ENCODE measurements at places on chromosomes 1 and 21.

GRCh38 chr1:157301477-157302198 is 163.4 kb upstream of the ETV3 start:
- DNase-seq, result no peak

GRCh38 chr1:210815641-210816550 is 318.1 kb downstream of the KCNH1 start:
- DNase-seq, result no peak

DNA sequence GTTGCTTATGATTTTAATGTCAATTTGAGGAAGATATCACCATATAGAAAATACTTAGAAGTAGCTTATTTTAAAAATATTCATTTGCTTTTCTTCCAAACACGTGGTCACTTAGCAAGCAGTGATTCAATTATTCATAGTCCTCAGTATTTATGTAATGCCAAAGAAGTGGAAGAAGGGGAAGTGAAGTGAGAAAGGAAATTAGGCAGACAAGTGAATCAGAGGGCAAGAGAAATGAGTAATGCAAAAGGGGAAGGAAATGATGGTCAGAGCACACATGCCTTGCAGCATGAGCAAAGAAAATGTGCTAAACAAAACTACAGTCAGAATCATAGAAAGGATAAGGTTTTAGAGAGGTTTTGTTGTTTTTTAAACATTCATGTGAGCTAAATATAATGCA is 31.8 kb downstream of the SDCCAG8 start:
- no peak for DNase-seq

GRCh38 chr1:243548516-243548915 is 292.7 kb downstream of the SDCCAG8 start:
- no peak for DNase-seq

DNA sequence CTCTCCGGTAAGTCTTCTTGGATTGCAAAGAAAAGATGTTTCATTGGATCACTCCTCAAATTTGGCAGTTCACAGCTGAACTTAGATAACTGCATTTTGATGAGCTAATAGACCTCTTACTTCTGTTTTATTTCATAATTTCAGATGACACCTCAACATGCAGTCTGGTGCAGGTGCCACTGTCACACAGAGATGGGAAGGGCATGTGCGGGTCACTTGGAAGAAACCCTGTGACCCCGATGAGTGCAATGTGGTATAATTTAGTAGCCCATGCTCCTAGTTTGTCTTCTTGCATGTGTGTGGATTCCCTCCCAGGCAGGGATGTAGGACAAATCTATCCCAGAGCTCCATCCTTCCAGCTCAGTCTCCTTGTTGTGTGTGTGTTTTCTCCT is 481 bp upstream of the SLAMF1 start:
- DNase-seq, result no peak

- no peak for DNase-seq
Observed at GRCh38 chr1:211933946-211934714, 101.2 kb downstream of the INTS7 start.

DNA sequence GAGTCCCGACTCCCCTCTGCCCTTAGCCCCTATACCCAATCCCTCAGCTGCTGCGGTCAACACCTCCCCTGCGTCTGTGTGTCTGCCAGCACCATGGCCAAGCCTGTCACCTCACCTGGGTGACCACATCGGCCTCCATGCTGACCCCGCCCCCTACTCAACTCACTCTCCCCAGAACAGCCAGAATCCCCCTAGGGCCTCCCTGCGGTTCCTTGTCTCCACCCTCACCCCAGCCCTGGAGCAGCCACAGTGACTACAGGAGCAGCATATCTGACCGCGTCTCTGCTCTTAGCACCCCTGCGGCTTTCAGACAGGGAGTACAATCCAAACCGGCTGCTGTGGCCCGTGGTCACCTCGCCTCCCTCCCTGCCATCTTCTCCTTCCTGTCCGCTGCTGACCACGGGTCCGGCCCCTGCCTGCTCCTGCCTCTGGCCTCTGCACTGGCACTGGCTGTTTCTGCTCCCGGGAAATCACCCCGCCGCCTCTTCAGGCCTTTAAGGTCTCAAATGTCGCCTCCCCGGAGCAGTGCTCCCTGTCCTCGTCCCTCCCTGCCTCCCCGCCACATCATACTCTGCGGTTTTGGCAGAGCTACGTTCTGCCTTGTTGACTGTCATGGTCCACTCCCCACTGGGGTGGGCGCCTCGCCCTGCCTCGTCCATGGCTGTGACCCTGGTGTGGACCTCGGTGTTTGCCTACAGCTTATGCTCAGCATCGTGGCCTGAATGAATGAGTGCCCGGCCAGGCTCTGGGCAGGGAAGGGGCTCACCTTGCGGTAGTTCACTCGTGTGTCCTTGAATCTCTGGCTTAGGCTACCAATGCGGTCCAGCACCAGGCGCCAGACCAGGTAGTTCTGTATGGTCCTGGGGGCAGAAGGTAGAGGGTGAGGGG is 11.1 kb downstream of the PRXL2B start:
- DNase-seq, result no peak

DNA sequence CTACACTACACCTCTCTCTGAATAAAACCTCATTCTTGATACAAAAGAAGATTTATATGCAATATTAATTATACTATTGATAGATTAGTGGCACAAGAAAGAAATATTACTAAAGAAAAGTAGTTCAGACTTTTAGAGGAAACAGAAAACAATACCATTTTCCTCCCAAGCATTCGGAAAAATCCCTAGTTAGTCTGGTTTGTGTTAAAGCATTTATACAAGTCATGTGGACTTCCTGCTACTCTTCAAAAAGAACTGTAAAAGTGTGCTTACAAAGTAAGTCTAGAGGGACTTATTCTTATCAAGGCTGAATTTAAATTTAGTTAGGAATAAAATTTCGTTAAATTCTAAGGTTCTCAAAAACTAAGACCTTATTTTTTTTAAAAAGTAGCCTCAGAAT is 129.1 kb downstream of the ATP1B1 start:
- no peak for DNase-seq

GRCh38 chr21:17189963-17190362 is 322.9 kb upstream of the CXADR start:
- DNase-seq, result no peak

DNA sequence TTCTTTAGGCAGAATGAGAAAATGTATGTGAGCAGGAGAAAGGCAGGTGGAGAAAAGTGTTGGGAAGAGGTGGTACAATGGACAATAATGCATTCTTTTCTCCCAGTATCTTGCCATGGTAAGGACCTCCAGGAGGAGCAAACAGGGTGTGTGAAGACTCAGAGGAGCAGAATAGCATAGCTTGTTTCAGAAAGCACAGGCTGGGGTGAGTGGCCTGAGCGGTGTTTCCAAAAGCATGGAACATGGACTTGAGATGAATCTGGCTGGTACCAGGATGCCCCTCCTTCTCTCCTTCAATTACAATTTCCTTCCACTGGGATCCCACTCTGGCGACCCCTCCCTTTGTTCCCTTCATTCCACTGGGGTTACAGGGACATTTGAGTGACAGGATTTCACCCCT is 123.4 kb upstream of the TNR start:
- no peak for DNase-seq

GRCh38 chr1:37634244-37634991 is at the start of gene RSPO1:
TSS of gene RSPO1 (minus strand) at chr1:37634892. CDS start at chr1:37629661, 5,231 bp downstream.
- DNase-seq, result no peak

- DNase-seq, result no peak
Observed at GRCh38 chr1:202623075-202623474, 87.2 kb downstream of the SYT2 start.

DNA sequence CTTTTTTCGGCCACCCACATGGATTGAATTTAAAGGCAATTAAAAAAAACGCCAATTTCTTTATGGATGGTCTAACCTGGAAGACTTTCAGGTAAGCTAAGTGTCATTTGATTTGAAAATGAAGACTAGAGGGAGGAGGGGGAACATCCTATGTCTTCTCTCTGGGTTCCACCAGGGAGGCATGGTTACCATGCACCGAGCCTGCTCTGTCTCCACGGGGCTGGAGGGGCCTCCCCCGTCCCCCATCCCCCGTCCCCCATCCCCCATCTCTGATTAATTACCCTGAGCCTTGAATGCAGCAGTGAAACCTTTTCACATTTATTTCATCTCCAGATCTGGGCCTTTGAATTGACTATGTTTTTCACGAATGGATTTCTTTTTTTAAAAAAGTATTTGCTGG is 135.1 kb downstream of the TLR5 start:
- DNase-seq, result no peak

- DNase-seq, result no peak
Observed at GRCh38 chr1:114455102-114455785, 55.8 kb downstream of the TRIM33 start.

DNA sequence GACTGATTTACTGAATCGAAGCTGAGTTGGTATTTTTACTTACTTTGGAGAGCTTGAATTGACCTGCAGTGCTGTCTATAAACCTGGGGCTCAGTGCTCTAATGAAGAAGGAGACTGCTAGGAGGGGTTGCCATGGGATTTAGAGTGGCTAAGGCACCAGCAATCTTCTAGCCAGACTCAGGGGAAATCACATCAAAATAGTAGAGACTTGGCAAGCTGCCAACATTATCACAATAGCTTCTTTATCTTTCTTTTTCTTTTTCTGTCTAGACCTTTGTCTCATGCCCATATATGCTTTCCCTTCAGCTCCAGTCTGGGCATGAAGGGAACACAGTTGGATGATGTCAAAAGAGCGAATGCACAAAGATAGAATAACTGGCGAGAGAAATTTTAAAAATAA is 301.1 kb upstream of the DPYD start:
- DNase-seq, result no peak

GRCh38 chr1:180221462-180221861 is 8.6 kb upstream of the LHX4 start:
- DNase-seq, result no peak

GRCh38 chr21:34579411-34579810 is 35.5 kb downstream of the RCAN1 start:
- DNase-seq, result no peak

DNA sequence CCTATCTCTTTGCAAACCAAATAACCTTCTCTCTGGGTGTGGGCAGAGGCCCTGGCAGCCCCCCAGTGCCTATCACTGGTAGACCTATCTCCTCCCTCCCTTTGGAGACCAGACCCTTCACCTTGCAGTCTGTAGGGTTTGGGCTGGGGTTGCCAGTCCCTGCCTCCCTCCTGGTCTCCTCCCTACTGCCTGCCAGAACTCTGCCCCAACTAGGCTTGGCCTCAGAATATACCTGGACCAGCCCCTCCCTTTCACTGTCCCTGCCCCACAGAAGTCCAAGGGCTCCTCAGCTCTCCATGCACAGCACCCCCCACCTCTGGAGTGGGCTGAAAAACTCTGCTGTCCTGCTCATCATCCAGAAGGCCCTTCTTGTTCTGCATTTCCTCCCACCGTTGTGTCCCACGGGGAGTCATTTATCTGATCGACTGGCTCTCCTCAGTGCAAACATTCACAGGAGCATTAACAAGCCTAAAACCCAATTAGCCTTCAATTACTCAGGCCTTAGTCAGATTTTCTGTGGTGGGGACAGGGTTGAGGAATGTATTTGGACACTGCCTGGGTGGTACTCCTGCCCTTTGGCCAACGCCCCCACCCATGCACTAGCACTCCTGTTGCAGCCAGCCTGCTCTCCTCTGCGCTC is 27.7 kb upstream of the DMBX1 start:
- no peak for DNase-seq

DNA sequence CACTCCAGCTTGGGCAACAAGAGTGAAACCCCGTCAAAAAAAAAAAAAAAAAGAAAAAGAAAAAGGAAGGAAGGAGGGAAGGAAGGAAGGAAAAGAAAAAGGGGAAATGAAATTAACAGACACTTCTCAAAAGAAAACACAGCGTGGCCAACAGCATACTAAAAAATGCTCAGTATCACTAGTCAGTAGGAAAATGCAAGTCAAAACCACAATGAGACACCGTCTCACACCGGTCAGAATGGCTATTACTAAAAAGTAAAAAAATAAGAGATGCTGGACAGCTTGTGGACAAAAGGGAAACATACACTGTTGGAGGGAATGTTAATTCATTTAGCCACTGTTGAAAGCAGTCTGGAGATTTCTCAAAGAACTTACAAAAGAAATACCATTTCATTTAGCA is 369.5 kb upstream of the BRINP3 start:
- DNase-seq, result no peak

- no peak for DNase-seq
Observed at GRCh38 chr1:167675440-167675839, 45.4 kb downstream of the RCSD1 start.

GRCh38 chr1:182085726-182086125 is 24.2 kb upstream of the ZNF648 start:
- DNase-seq, result no peak

DNA sequence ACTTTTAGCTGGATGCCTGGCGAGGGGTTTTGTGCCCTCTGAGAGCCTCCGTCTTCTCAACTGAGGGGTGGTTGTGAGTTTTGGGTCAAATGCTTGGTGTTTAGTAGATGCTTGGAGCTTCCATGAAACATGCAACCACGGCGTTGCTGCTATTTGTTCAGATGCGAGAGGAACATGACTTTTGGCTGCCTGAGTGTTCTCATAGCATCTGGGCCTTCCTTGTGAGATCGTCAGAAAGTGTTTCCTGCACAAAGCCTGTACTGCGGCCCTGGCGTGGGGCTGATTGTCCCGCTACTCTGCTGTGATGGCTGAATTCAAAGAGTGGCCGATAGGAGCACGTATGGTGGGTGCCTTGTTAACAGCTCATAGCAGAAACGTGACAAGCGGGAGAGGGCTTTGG is 69.8 kb upstream of the FAM3B start:
- DNase-seq, result no peak

GRCh38 chr21:42213082-42213774 is 5.7 kb upstream of the ABCG1 start:
- no peak for DNase-seq

GRCh38 chr1:223878598-223879325 is 33.0 kb upstream of the TP53BP2 start:
- DNase-seq, result no peak

DNA sequence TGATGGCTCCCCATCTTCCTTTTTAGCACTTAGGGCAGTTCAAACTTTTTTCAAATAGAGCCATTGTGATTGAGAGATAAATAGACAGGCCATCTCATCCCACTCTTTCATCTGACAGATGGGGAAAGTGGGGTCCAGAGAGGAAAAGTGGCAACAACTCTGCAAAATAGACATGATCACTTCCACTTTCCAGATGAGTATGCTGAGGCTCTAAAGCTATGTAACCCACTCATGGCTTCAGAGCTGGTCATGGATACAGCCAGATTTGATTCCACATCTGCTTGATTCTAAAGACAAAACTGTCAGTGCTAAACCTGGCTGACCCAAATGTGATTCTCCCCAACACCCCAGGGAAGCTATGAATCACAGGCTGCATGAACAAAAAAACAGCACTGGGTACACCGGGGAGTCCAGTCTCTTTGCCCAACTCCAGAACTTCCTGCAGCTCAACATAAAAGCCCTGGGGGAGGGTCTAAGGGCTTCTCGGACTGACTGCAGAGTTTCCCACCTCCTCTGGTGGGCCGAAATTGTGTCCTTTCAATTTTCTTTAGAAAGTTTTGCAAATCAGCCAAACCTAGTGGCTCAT is 59.3 kb downstream of the PLPP3 start:
- no peak for DNase-seq

- DNase-seq, result no peak
Observed at GRCh38 chr1:24321126-24321525, 2.0 kb downstream of the GRHL3 start.

- no peak for DNase-seq
Observed at GRCh38 chr1:226491093-226491850, 57.3 kb upstream of the STUM start.

All from activated naive CD4-positive, alpha-beta T cell (primary cell).